ENCODE measurements at places on chromosomes 7 and 10. TPM values are rescaled to one million over a fixed set of nuclear protein-coding genes. Genes with fewer than 3 reads are reported as not detected.

- no peak for DNase-seq
These were observed 62.2 kb downstream of the SAMD9 start for GRCh38 chr7:93055543-93056107.

The PIP gene
- total RNA-seq = not detected

The MRC1 gene
- 13.1 TPM for total RNA-seq

GRCh38 chr10:107415446-107415845, 250.9 kb upstream of the SORCS1 start:
- DNase-seq = no peak

The PPP1R3C gene
- 113 TPM for total RNA-seq

- no peak for DNase-seq
These were observed 32.3 kb upstream of the NUB1 start for GRCh38 chr7:151309311-151309710.

GRCh38 chr10:44419790-44420549, 35.1 kb upstream of the CXCL12 start:
- DNase-seq = no peak

The TAS2R4 gene
- 4.7 TPM for total RNA-seq

The OR6V1 gene
- total RNA-seq = not detected

DNA sequence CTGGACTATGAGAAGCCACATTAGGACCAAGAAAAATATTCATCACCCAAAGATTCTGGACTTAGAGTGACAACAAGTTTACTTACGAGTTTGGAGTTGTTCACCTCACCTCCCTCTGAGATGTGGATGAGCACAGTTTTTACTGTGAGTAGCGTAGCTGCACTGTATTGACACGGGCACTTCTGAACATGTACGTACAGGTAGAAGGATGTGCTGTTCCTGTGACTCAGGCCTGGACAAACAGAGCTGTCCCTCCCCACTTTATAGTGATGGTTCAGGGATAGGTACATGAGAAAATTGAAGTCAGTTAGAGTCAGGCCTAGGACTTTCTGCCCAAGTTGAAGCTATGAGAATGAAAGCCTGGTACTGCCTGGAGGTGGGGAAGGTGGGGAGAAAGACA, 80.9 kb upstream of the DYNC1I1 start:
- DNase-seq = peak; percentile 52

DNA sequence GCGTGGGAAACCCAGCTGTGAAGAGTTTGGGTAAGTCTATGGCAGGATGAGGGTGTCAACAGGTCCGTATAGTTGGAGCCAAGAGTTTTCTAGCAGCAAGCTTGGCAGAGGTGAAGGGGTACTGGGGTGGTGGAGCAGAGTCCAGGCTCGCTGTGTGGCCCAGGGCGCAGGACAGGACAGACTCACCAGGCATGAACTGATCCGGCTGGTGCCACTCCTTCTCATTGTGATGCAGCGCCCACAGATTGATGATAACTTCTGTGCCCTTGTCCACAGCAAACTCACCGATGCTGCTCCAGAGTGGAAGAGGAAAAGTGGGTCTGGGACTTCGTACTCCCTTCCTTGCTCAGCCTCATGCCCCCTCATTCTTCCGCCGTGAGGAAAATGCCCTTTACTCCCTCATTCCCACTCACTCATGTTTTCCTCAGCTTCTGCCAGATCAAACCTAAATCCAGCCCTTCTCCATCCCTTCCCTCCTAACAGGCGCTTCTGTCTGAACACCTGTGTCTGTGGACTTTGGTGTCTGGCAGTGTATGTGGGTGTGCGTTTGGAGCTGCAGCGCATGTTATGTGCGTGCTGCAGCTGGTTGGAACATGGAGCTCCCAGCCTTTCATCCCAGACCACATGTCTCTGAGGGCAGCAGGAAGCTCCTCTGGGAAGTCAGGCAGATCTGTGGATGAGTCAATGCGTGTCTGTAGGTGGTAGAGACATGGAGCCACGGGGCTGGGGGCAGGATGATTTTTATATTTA, 5.7 kb downstream of the CYP17A1 start:
- DNase-seq = no peak

- no peak for DNase-seq
These were observed 12.2 kb upstream of the CLEC2L start for GRCh38 chr7:139511315-139511714.

- DNase-seq = no peak
These were observed 14.2 kb upstream of the NT5C3A start for GRCh38 chr7:33076737-33077136.

- DNase-seq = no peak
These were observed 3.1 kb downstream of the NRP1 start for GRCh38 chr10:33331379-33331694.

- DNase-seq = no peak
These were observed at the start of gene NACAD for GRCh38 chr7:45088821-45089340. TSS of gene NACAD (minus strand) at chr7:45088969. CDS start at chr7:45088894, 75 bp downstream.

GRCh38 chr7:43303740-43304241, 191.3 kb downstream of the HECW1 start:
- no peak for DNase-seq

DNA sequence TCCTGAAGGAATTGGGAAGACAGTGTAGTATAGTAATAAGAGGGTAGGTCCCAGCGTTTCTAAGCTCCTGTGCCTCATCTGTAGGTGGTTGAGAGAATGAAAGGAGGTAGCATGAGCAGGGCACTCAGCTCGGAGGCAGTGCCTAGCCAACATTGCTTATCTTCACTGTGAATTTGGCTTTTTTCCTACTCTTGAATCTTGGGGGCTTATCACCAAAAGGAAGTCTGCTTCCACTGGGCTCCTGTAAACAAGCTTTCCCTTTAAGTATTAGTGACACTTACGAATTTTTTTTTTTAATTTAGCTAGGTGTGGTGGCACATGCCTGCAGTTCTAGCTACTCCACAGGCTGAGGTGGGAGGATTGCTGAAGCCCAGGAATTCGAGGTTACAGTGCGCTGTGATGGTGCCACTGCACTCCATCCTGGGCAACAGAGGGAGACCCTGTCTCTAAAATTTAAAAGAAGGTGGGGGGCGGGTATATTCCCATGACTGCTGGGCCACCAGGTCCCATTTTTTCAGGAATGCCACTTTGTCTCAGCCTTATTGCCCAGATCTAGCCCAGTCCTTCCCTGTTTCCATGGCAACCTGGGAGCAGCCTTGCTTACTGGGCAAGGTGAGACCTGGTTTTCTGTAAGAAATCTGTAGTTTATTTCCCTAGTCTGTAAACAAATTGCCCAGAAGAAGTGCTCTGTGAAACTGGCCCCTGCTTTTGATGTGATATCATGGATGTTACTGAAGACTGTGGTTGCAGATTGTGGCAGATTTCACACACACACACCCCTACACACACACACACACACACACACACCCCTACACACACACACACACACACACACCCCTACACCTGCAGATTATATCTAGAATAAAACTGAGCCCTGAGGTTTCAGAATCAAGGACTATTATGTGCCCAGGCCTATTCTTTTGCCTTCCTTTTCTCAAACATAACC, 19.4 kb downstream of the OGDH start:
- DNase-seq = no peak

The OR6B1 gene
- not detected for total RNA-seq

The CDC14C gene
- not detected for total RNA-seq

DNA sequence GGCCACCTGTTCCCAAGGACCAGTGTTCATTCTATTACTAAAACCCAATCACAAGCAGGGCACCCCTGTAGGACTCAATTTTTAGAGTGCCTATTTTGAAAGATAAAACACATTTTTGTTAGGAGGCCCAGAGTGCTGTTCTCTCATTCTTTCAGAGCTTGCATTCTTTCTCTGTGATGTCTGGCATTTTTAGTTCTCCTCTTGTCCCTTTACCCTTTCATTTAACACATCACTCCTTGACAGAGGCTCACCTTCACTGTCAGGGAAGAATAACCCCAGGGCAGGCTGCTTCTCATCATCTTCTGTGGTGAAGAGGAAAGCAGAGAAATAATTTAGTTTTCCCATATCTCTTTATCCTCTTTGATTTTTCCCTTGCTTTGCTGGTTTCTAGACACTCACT, 73.9 kb downstream of the CHRM2 start:
- DNase-seq = no peak

The ZNF107 gene
- 13.8 TPM for total RNA-seq

The ODAD2 gene
- total RNA-seq = 0.86 TPM

DNA sequence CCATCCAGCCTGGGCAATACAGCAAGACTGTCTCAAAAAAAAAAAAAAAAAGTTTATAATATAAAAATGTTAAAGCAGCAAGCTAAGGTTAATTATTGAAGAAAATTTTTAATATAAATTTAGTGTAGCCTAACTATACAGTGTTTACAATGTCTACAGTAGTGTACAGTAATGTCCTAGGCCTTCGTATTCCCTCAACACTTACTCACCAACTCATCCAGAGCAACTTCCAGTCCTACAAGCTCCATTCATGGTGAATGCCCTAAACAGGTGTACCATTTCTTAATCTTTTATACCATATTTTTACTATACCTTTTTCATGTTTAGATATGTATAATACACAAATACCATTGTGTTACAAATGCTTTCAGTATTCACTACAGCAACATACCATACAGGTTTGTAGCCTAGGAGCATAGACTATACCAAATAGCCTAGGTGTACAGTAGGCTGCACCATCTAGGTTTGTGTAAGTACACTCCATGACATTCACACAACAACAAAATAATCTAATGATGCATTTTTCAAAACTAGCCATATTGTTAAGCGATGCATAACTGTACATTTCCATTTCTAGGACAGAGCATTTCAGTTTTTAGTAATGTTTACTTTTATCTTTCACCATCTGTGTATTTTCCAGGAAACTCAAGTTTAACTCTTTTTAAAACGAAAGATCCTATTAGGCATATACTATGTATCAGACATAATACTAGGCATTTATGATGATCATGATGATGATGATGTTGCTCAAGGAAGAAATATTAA, 43.3 kb downstream of the CNOT4 start:
- DNase-seq = no peak

DNA sequence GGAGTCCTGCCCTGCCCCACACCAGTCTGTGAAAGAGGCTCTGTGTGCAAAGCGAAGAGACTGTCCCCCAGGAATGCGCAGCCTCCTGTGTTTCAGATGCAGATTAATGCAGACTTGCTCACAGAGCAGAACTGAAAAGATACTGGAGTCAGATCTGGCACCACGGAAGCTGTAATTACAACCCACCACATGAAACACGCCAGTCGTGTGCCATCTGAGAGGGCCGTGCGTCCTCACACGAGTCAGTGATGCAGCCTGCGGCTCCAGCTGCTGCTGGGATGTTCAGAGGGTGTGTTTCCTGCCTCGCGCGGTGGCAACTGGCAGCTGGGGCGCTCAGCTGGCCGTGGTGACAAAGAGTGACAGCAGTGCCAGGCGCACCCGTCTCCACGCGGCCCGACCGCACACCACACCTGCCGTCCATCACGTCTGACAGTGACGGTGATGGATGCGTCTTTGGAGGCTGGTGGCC, 50.0 kb downstream of the NKX6-2 start:
- DNase-seq = no peak

The KEL gene
- 1.3 TPM for total RNA-seq

The ITGB8 gene
- 48.5 TPM for total RNA-seq

The SUN3 gene
- not detected for total RNA-seq

- DNase-seq = no peak
These were observed 56.4 kb downstream of the CDHR3 start for GRCh38 chr7:106019470-106019820.

DNA sequence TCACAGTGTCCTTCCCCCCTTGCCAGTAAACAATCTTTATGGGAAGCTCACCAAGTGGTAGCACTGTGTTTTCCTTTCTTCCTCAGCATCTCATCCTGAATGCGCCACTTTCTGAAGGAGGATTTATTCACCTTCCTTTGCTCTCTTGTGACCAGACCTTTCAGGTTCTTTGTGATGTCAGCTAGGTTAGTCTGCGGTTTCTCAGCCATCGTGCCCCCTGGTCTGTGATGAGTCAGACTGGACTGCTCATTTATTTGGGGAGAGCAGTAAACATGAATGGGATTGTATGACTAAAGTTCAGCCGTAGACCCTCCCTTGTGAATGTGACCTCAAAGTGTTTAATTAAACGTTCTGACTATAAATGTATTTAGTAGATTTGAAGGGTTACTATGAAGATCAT, 235.1 kb upstream of the CELF2 start:
- no peak for DNase-seq

The HACD1 gene
- total RNA-seq = 20.7 TPM

DNA sequence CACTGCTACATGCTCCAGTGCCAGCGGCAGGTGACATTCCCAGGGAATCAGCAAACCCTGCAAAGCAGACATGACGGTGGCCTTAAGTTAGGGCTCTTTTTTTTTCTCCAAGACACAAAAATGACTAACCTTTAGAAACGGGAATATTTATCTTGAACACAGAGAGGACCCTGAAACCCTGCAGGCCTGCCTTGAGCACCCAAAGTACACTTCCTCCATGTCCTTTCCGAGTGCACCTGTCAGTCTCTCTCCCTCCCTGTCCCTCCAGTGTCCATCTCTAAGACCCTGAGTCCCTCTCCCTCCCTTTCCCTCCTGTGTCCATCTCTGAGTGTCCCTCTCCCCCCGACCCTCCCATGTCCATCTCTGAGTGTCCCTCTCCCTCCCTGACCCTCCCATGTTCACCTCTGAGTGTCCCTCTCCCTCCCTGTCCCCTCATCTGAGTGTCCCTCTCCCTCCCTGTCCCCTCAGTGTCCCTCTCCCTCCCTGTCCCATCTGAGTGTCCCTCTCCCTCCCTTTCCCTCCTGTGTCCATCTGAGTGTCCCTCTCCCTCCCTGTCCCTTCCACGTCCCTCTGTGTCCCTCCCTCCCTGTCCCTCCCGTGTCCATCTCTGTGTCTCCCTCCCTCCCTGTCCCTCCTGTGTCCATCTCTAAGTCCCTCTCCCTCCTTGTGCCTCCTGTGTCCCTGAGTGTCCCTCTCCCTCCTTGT, 51.2 kb upstream of the CAMK2B start:
- DNase-seq = no peak

DNA sequence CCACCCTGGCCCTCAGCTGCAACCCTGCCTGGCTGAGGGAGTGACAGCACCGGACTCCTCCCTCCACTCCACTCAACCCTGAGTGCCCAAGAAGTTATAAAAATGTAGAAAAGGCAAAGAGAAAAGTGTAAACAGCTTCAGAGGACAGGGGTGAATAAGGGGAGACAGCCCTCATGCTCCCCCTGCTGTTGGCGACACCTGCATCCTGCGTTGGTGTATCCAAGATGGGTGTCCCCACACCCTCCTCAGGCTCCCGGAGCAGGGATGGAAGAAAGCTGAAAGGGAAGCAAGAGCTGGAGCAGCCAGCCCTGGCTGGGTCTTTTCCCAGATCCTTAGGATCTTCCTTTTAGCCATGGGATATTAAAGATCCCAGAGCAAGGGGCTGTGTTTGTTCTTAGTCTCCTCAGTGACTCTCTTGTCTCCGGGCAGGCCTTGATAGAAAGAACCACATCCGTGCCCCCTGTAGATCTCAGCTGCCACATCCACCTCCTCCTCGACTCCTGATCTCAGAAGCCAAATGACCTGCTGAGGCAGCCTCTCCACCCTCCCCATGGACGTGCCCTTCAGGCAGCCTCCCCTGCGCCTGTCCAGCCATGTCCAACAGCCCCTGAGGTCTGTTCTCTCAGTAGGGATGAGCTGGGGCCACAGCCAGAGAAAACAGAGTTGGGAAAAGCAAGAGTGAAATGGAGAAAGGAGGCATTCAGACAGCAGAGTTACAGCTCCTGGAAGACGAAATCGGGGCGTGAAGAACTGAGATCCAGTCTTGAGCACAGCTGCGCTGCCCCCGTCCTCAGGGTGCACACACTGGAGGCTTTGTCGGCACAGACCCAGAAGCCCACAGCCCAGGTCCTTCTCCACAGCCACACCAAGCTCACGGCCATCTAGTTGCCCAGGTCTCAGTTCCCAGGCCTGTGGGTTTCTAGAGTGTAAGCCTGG, 6.8 kb downstream of the FAM131B start:
- no peak for DNase-seq

GRCh38 chr10:132450466-132450824, 53.4 kb downstream of the PWWP2B start:
- DNase-seq = no peak

The ATP5F1C gene
- total RNA-seq = 273 TPM
